ENCODE measurements at places on chromosomes 6 and 20.

GRCh38 chr6:166512567-166512966, 73.9 kb downstream of the RAMACL start:
- DNase-seq, result no peak

DNA sequence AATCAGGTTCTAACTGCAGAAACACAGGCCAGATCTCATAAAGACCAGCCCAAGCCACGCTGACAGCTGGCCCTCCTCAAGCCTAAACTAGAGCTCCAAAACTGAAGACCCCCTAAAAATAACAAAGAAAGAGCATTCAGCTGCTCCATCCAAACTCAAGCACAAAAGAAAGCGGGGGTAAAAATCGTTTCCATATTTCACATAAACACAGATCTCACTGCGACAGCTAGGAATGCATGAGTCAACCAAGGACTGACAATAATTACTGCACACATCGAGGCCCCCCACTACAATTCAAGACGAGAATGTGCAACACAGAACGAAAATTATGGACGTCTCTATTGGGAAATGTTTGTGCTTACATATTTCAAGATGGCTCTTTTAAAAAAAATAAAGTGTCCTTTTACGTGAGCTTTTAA, 31.1 kb downstream of the CNKSR3 start:
- peak; percentile 32 for DNase-seq

DNA sequence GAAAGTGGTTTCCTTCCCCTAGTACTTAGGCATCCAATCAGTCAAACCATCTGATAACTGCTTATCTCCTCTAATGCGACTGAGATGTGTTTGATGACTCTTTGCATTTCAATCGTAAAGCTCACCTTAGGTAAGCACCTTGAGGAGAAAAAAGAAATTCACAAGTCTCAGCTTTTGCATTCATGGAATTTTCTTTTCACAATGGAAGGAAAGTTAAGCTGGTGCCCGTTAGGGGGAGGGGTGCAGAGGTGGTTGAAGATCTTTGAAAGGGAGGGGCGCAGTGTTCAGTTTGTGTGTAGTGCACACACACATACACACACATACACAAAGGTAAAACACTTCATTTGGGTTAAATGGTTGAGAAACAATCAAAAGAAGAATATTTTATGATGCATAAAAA, 87.1 kb upstream of the SALL4 start:
- DNase-seq, result no peak

- DNase-seq, result no peak
Measured at GRCh38 chr6:170188571-170189001, 102.3 kb downstream of the DLL1 start.

Measured in BJ (cell line).